ENCODE measurements at places on chromosomes 5 and 9. TPM values are rescaled to one million over a fixed set of nuclear protein-coding genes. Genes with fewer than 3 reads are reported as not detected.
A peak's percentile ranks its signal among the peaks of the same experiment; 100 is the strongest.

DNA sequence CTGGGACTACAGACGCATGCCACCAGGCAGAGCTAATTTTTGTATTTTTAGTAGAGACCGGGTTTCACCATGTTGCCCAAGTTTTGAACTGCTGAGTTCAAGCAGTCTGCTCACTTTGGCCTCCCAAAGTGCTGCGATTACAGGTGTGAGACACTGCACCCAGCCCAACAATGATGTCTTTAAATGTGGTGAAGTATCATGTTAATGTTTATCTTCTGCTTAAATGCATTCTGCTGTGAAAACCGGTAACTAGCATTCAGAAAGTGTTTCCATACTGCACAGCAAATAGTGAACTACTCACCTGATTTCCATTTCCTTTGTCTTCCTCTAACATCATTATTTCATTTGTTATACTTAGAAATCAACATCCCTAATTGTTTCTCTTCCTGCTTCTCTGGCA is 264.0 kb upstream of the ITGA1 start:
- no peaks in the 10 kb centered on the region for H3K4me1 ChIP-seq
- DNase-seq, result no peak
- H3K27me3 ChIP-seq, result no peaks in the 10 kb centered on the region
- H3K4me3 ChIP-seq, result no peak overlapping the region
- H3K27ac ChIP-seq, result no peak overlapping the region
- H3K36me3 ChIP-seq, result no peaks in the 10 kb centered on the region

IL17B gene
- total RNA-seq, result not detected

OR1K1 gene
- not detected for total RNA-seq

GRCh38 chr5:138065102-138065501 is 18.7 kb upstream of the WNT8A start:
- no peak overlapping the region for H3K4me3 ChIP-seq
- H3K36me3 ChIP-seq, result no peaks in the 10 kb centered on the region
- no peak overlapping the region for H3K27ac ChIP-seq
- no peak for DNase-seq
- no peaks in the 10 kb centered on the region for H3K27me3 ChIP-seq

IL33 gene
- not detected for total RNA-seq

PCDHB3 gene
- total RNA-seq, result not detected

- H3K4me1 ChIP-seq, result no peaks in the 10 kb centered on the region
- H3K4me3 ChIP-seq, result no peak overlapping the region
- no peaks in the 10 kb centered on the region for H3K27me3 ChIP-seq
- no peaks in the 10 kb centered on the region for H3K36me3 ChIP-seq
- H3K27ac ChIP-seq, result no peak overlapping the region
Measured at GRCh38 chr5:85375525-85375924, 990.8 kb upstream of the EDIL3 start.

GRCh38 chr5:16877267-16877935 is 58.7 kb downstream of the MYO10 start:
- no peaks in the 10 kb centered on the region for H3K4me1 ChIP-seq
- no peaks in the 10 kb centered on the region for H3K27me3 ChIP-seq
- H3K27ac ChIP-seq, result no peak overlapping the region
- no peak for DNase-seq
- H3K36me3 ChIP-seq, result no peaks in the 10 kb centered on the region

DNA sequence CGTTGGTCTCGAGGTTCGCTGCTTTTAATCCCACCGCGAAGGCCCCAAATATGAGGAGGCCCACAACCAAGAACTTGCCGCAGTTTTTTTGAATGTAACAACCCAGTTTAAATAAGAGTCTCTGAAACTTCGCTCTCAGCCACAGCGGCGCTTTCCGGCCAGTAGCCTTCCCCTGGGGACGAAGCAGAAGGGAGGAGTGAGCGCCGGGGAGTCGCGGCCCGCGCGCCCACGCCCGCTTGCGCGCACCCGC is 10.4 kb downstream of the PTCH1 start:
- peaks cover 4% of the 10 kb centered on the region for H3K36me3 ChIP-seq
- H3K4me1 ChIP-seq, result peaks cover 58% of the 10 kb centered on the region
- H3K4me3 ChIP-seq, result peak overlapping the region; percentile 86
- no peak for DNase-seq
- peak overlapping the region; percentile 85 for H3K27ac ChIP-seq
- H3K27me3 ChIP-seq, result peaks cover 44% of the 10 kb centered on the region

DNA sequence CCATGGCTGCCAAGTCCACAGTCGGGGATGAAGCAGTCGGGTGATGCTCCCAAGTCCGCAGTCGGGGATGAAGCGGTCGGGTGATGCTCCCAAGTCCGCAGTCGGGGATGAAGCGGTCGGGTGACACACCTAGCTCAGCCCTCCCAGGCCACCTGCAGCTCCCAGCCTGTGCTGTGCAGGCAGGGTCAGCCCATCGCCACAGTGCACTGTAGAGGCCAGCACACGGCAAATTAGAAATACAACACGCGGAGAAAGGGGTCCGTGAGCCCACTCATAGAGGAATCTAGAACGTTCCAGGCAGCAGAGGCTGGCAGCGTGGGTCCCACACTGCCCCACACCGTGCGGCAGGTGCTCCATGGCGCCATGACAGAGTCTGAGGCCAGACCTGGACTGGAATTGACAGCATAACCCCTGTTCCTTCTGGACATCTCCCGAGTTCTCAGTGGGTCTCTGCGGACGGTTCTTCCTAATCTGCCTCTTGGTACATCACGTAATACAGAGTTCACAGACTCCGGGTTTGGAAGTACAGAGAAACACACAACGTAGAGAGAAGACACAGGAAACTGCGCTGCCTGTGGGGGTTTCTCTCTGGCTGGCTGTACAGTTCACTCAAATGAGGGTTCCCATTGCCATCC is 7.7 kb upstream of the EXOC3 start:
- H3K27me3 ChIP-seq, result peaks cover 5% of the 10 kb centered on the region
- no peaks in the 10 kb centered on the region for H3K36me3 ChIP-seq
- no peak overlapping the region for H3K27ac ChIP-seq
- peaks cover under 1% of the 10 kb centered on the region for H3K4me1 ChIP-seq
- peak; percentile 10 for DNase-seq

PTGS1 gene
- total RNA-seq, result 8.9 TPM

GRCh38 chr5:83401775-83402174 is 69.8 kb upstream of the VCAN start:
- H3K4me3 ChIP-seq, result no peak overlapping the region
- H3K27me3 ChIP-seq, result no peaks in the 10 kb centered on the region
- no peaks in the 10 kb centered on the region for H3K36me3 ChIP-seq
- no peaks in the 10 kb centered on the region for H3K4me1 ChIP-seq

RNF208 gene
- 1.9 TPM for total RNA-seq

DNA sequence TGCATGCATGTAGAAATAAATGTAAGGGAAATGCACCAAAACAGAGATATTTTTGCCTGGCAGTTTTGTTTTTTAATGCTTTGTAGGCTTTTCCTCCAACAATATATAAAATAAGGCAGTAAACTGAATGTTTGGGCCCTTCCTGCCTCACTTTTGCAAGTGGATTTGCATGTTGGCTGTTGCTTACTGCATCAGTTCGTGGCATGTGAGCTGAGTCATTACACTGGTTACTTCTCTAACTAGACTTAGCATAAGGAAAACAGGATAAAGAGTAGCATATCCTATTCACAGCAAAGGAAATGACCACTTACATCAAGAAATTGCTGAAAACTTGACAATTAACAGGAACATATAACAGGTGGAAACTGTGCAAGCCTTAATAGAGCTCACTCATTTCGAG is 113.4 kb downstream of the TLE1 start:
- H3K27me3 ChIP-seq, result no peaks in the 10 kb centered on the region
- no peak overlapping the region for H3K4me3 ChIP-seq
- peaks cover 7% of the 10 kb centered on the region for H3K4me1 ChIP-seq
- no peak overlapping the region for H3K27ac ChIP-seq

DNA sequence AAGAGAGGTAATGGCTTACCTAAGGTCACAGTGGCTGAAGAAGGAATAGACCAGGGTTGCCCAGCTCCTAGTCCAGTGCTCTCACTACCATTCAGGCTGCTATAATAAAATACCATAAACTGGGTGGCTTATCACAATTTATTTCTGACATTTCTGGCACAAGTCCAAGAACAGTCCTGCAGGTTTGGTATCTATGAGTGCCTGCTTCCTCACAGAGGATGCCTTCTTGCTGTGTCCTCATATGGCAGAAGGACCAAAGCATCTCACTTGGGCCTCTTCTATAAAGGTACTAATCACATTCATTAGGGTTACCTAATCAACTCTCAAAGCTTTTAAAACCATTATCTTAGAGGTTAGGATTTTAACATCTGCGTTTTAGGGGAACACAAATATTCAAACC is 17.2 kb downstream of the STARD4 start:
- H3K36me3 ChIP-seq, result peaks cover 28% of the 10 kb centered on the region
- peaks cover 9% of the 10 kb centered on the region for H3K4me1 ChIP-seq
- no peak for DNase-seq
- H3K27me3 ChIP-seq, result no peaks in the 10 kb centered on the region
- no peak overlapping the region for H3K27ac ChIP-seq
- no peak overlapping the region for H3K4me3 ChIP-seq

- no peaks in the 10 kb centered on the region for H3K36me3 ChIP-seq
- H3K27ac ChIP-seq, result no peak overlapping the region
- no peaks in the 10 kb centered on the region for H3K4me1 ChIP-seq
- no peak for DNase-seq
- no peak overlapping the region for H3K4me3 ChIP-seq
- peaks cover 6% of the 10 kb centered on the region for H3K27me3 ChIP-seq
Measured at GRCh38 chr5:96605144-96605837, 56.9 kb upstream of the CAST start.

GRCh38 chr5:2848619-2849018 is 97.1 kb upstream of the IRX2 start:
- no peaks in the 10 kb centered on the region for H3K27me3 ChIP-seq
- no peaks in the 10 kb centered on the region for H3K4me1 ChIP-seq
- no peak overlapping the region for H3K27ac ChIP-seq
- no peak overlapping the region for H3K4me3 ChIP-seq
- no peak for DNase-seq
- no peaks in the 10 kb centered on the region for H3K36me3 ChIP-seq

DNA sequence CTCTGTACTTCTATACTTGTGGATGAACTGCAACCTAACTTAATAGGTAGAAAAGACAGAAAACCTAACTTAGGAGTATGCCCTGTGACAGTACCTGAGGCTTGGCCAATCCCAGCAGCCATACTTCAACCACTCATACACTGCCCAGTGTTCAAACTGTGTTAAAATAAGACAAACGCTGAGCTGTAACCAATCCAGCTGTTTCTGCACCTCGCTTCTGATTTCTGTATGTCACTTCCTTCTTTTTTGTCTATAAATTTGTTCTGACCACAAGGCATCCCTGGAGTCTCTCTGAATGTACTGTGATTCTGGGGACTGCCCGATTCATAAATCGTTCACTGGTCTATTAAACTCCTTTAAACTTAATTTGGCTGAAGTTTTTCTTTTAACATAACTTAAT is 41.4 kb downstream of the AUH start:
- DNase-seq, result no peak
- no peak overlapping the region for H3K27ac ChIP-seq
- peaks cover 5% of the 10 kb centered on the region for H3K4me1 ChIP-seq
- H3K4me3 ChIP-seq, result no peak overlapping the region
- no peaks in the 10 kb centered on the region for H3K27me3 ChIP-seq

BSPRY gene
- total RNA-seq, result 1.3 TPM

GRCh38 chr9:123724211-123724796 is 205.6 kb downstream of the DENND1A start:
- DNase-seq, result no peak
- H3K27me3 ChIP-seq, result no peaks in the 10 kb centered on the region
- no peaks in the 10 kb centered on the region for H3K4me1 ChIP-seq
- H3K27ac ChIP-seq, result no peak overlapping the region

CTXN3 gene
- total RNA-seq, result not detected

GRCh38 chr9:36484124-36484523 is 84.1 kb upstream of the RNF38 start:
- no peaks in the 10 kb centered on the region for H3K27me3 ChIP-seq
- no peak overlapping the region for H3K4me3 ChIP-seq
- peaks cover 2% of the 10 kb centered on the region for H3K36me3 ChIP-seq
- peaks cover 52% of the 10 kb centered on the region for H3K4me1 ChIP-seq

OLFM1 gene
- total RNA-seq, result not detected

C6 gene
- total RNA-seq, result not detected

- peak; percentile 61 for DNase-seq
- H3K27me3 ChIP-seq, result no peaks in the 10 kb centered on the region
- peaks cover 66% of the 10 kb centered on the region for H3K4me1 ChIP-seq
- peak overlapping the region; percentile 99 for H3K27ac ChIP-seq
- peak overlapping the region; percentile 98 for H3K4me3 ChIP-seq
Measured at GRCh38 chr5:88889189-88890069, 6.4 kb upstream of the MEF2C start.

GRCh38 chr9:37465249-37466036 is at the start of gene ZBTB5:
TSS of gene ZBTB5 (minus strand) at chr9:37465450. CDS start at chr9:37442551, 22,899 bp downstream.
- peaks cover 28% of the 10 kb centered on the region for H3K36me3 ChIP-seq
- H3K27me3 ChIP-seq, result no peaks in the 10 kb centered on the region
- H3K4me1 ChIP-seq, result peaks cover 36% of the 10 kb centered on the region
- DNase-seq, result peak; percentile 93
- H3K4me3 ChIP-seq, result peak within 1 kb of the TSS; percentile 98
- peak within 1 kb of the TSS; percentile 98 for H3K27ac ChIP-seq

GBGT1 gene
- total RNA-seq, result 49.5 TPM

IFNA13 gene
- total RNA-seq, result not detected

SVEP1 gene
- total RNA-seq, result not detected

DNA sequence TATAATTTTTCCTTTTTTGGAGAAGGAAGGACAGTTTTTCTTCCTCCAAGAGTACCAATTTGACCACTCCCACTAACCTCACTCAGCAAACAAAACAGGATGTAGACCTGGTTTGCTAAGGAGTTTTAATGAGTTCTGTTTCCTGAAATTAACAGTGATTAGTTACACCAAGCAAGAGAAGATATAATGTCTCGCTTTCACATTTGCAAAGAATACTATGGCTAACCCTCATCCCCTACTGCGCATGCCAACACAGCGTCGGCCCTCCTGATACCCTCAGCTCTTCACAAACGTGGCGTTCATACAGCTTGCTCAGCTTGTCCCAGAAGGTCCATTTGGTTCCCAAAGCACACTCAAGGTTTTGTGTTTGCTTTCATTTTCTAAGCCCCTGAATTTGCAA is 41.9 kb upstream of the IPPK start:
- peak overlapping the region; percentile 66 for H3K27ac ChIP-seq
- H3K36me3 ChIP-seq, result peaks cover 67% of the 10 kb centered on the region

DNA sequence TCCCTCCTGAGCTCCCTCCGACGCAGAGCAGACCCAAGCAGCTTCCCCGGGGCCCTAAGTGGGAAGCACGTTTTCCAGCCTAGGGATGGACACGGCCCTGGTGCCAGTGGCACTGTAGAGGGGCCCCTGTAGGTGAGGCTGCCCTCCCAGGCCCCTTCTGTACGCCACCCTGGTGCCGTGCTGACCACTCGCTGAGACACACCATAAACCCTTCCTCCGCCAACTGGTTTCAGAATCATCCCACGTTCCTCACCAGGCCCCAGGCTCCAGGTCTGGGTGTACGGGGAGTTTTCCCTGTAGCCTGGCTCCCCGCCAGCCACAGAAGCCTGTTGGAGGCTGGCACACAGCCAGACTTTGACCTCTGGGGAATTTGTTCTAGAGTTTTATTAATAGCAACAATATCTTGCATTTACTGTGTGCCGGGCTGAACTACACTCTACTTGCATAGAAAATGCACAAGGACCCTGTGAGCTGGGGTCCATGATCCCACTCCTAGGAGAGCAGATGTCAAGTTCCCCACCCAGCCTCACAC is 18.2 kb upstream of the WDR38 start:
- DNase-seq, result no peak
- H3K27me3 ChIP-seq, result peaks cover 13% of the 10 kb centered on the region
- H3K36me3 ChIP-seq, result no peaks in the 10 kb centered on the region
- no peak overlapping the region for H3K4me3 ChIP-seq
- no peak overlapping the region for H3K27ac ChIP-seq

TAL2 gene
- total RNA-seq, result not detected
